Ovary (tissue), 10 donors: ENCODE measurements at places on chromosomes 2 and 18.

DNA sequence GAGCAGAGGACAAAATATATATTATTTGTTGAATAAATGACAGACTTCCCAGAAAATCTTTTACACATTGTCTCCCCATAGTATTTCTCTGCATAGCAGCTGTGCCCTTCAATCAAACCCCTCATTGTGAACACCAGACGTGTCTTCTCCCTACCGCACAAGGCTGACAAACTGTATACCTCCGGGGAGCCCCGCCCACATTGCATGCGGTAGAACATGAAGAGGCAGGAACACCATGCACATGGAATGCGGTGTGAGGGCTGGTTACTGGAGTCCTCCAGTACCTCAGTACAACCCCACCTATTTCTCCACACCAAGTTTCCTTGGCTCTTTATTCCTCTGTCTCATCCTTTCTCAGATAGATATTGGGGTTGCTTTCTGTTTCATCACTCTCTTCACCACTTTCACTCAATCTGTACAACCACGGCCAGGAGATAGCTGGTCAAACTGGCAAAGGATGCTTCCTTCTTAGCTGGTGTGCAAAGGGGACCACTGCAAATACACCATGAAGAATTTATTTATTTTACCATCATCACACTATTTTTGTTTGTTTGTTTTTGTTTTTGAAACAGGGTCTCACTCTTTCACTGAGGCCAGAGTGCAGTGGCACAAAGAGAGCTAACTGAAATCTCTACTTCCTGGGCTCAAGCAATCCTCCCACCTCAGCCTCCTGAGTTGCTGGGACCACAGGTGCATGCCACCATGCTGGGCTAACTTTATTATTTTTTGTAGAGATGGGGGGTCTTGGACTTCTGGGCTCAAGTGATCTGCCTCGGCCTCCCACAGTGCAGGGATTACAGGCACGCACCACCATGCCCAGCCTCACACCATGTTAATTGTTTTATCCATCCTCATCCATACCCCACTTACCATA lies 2.3 kb upstream of the NBAS start:
- DNase-seq: no peak
- no peaks in the 10 kb centered on the region for H3K36me3 ChIP-seq
- peaks cover 2% of the 10 kb centered on the region for H3K4me1 ChIP-seq
- H3K27ac ChIP-seq: no peak overlapping the region

- H3K36me3 ChIP-seq: no peaks in the 10 kb centered on the region
- no peak overlapping the region for H3K4me3 ChIP-seq
- no peaks in the 10 kb centered on the region for H3K27me3 ChIP-seq
- H3K27ac ChIP-seq: no peak overlapping the region
Measured at GRCh38 chr2:209809256-209809655, 37.6 kb downstream of the UNC80 start.

DNA sequence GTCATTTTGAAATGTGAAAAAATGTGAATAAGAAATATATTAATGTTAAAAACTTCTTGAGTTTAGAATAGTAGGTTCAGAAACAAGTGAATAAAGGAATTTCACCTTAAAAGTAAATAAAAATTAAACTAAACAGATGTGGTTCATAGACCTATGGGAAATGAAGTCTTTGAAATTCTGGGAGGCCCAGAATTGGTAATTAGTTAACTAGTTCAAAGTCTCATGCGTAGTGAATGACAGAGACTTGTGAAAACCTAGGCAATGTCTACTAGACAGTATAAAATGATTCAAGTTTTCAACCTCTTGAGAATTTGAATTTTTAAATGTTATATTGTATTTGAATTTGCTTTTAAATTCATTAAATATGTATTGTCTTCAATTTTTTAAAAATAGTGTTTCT lies 32.6 kb upstream of the AAK1 start:
- no peak overlapping the region for H3K27ac ChIP-seq
- H3K27me3 ChIP-seq: no peaks in the 10 kb centered on the region
- H3K36me3 ChIP-seq: no peaks in the 10 kb centered on the region
- no peak overlapping the region for H3K4me3 ChIP-seq
- H3K4me1 ChIP-seq: peaks cover 2% of the 10 kb centered on the region
- DNase-seq: no peak

DNA sequence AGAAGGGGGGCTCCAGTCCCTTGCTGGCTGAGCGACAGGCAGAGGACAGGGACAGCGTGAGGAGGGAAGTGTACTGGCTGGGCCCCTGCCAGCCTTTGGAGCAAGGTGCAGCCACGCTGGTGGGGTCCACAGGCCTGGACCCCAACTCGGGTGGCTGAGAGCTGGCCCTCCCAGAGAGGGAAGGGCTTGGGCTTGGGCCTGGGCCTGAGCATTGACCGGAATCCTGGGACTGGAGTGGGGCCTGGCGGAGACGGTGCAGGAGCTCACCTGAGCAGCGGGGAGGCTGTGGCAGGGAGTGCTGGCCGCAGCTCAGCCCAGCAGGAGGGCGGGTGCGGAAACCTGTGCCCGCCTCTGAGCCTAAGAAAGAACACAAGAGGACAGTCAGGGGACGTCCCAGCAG lies 27.9 kb downstream of the KCNIP3 start:
- no peaks in the 10 kb centered on the region for H3K4me1 ChIP-seq
- no peaks in the 10 kb centered on the region for H3K27me3 ChIP-seq
- no peak overlapping the region for H3K27ac ChIP-seq
- H3K4me3 ChIP-seq: no peak overlapping the region
- no peaks in the 10 kb centered on the region for H3K36me3 ChIP-seq
- no peak for DNase-seq
